Subcutaneous preadipocyte (primary cell): ENCODE measurements at places on chromosomes 4 and X. TPM values are rescaled to one million over a fixed set of nuclear protein-coding genes. Genes with fewer than 3 reads are reported as not detected.

EGFL6 gene
- total RNA-seq, result under 0.01 TPM in 1 of 2 replicates, not detected in the other

MBNL3 gene
- total RNA-seq, result 6.3 and 8.5 TPM in 2 replicates

STS gene
- 6.6 and 7.2 TPM in 2 replicates for total RNA-seq

MTCP1 gene
- 8.1 and 11.7 TPM in 2 replicates for total RNA-seq

MAOB gene
- total RNA-seq, result under 0.01 TPM in 2 replicates

GLRA3 gene
- not detected in 2 replicates for total RNA-seq

GAGE12F gene
- not detected in 2 replicates for total RNA-seq

CDKL2 gene
- 0.20 and 0.37 TPM in 2 replicates for total RNA-seq

ERVMER34-1 gene
- total RNA-seq, result 0.20 and 0.73 TPM in 2 replicates

GPR173 gene
- 3.1 and 3.3 TPM in 2 replicates for total RNA-seq

DMRTC1 gene
- total RNA-seq, result not detected in 2 replicates

SPANXC gene
- total RNA-seq, result not detected in 2 replicates

CENPVL1 gene
- under 0.01 TPM in 1 of 2 replicates, not detected in the other for total RNA-seq

HTR2C gene
- total RNA-seq, result not detected in 2 replicates

PRSS12 gene
- 0.37 and 4.1 TPM in 2 replicates for total RNA-seq

EFHC2 gene
- total RNA-seq, result 0.20 and 0.37 TPM in 2 replicates

KLF3 gene
- 13.6 and 24.4 TPM in 2 replicates for total RNA-seq

ADAD1 gene
- total RNA-seq, result not detected in 2 replicates

SPACA5 gene
- not detected in 2 replicates for total RNA-seq

SPANXA2 gene
- not detected in 2 replicates for total RNA-seq

SYP gene
- 0.20 and 0.37 TPM in 2 replicates for total RNA-seq

GAB1 gene
- 8.8 and 11.7 TPM in 2 replicates for total RNA-seq

CXCL8 gene
- total RNA-seq, result 8.0 and 14.3 TPM in 2 replicates

PWWP3B gene
- total RNA-seq, result not detected in 2 replicates

CCDC158 gene
- total RNA-seq, result not detected in 2 replicates

OPN1LW gene
- not detected in 2 replicates for total RNA-seq

DCLK2 gene
- total RNA-seq, result 3.3 and 7.2 TPM in 2 replicates

CSAG2 gene
- total RNA-seq, result not detected in 2 replicates

RRH gene
- not detected in 2 replicates for total RNA-seq

MAGEA3 gene
- not detected in 2 replicates for total RNA-seq

NUDT6 gene
- 8.4 and 11.8 TPM in 2 replicates for total RNA-seq

SSX1 gene
- total RNA-seq, result not detected in 2 replicates

NHSL2 gene
- 0.78 and 1.8 TPM in 2 replicates for total RNA-seq

RAB9B gene
- total RNA-seq, result 0.20 and 0.37 TPM in 2 replicates

KDM6A gene
- total RNA-seq, result 22.8 and 25.8 TPM in 2 replicates
